ENCODE measurements at places on chromosomes 6 and 20.

DNA sequence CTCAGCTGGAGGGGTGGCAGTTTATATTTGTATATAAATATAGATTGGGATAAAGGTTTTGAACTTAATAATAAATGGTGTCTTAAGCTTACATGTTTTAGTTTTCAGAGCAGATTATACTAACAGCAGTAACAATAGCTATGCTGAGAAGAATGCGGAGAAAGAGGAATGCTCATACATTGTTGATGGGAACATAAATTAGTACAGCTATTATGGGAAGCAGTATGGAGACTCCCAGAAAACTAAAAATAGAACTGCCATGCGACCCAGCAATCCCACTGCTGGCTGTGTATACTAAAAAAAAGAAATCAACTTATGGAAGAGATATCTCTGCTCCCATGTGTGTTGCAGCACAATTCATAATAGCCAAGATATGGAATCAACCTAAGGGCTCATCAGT, 127.9 kb downstream of the BCKDHB start:
- DNase-seq = no peak

GRCh38 chr20:33332905-33333456, 50.0 kb downstream of the BPIFB1 start:
- no peak for DNase-seq

GRCh38 chr20:1533059-1533458, 24.4 kb downstream of the SIRPD start:
- DNase-seq = no peak

GRCh38 chr20:23541776-23542175, 26.5 kb downstream of the CST9L start:
- DNase-seq = no peak

GRCh38 chr6:48933136-48933535, 529.9 kb downstream of the MMUT start:
- DNase-seq = no peak

- no peak for DNase-seq
Measured at GRCh38 chr6:117829594-117830319, 77.3 kb upstream of the SLC35F1 start.

All from stimulated activated CD4-positive, alpha-beta T cell treated with anti-CD3 and anti-CD28 coated beads, Interleukin-1b, Interleukin-23, amount 100 ng/mL, for 1 hour (primary cell).